ENCODE measurements at places on chromosomes 7 and 10. TPM values are rescaled to one million over a fixed set of nuclear protein-coding genes. Genes with fewer than 3 reads are reported as not detected.
A peak's percentile ranks its signal among the peaks of the same experiment; 100 is the strongest.

- no peak for DNase-seq
Measured at GRCh38 chr10:100751211-100751933, 6.0 kb downstream of the PAX2 start.

GRCh38 chr7:30476459-30477145 is 2.0 kb downstream of the NOD1 start:
- no peak for DNase-seq

- DNase-seq, result no peak
Measured at GRCh38 chr7:117562759-117563158, 82.9 kb downstream of the CFTR start.

Gene CAMK2B
- 0.23 TPM for total RNA-seq

- no peak for DNase-seq
Measured at GRCh38 chr7:157685430-157686284, 348.9 kb downstream of the DNAJB6 start.

GRCh38 chr10:123942114-123942861 is 50.7 kb upstream of the CPXM2 start:
- no peak for DNase-seq

- no peak for DNase-seq
Measured at GRCh38 chr10:93715345-93715744, 13.0 kb upstream of the FRA10AC1 start.

Gene FOXI2
- 0.23 TPM for total RNA-seq

Gene ADCY1
- 1.5 TPM for total RNA-seq

DNA sequence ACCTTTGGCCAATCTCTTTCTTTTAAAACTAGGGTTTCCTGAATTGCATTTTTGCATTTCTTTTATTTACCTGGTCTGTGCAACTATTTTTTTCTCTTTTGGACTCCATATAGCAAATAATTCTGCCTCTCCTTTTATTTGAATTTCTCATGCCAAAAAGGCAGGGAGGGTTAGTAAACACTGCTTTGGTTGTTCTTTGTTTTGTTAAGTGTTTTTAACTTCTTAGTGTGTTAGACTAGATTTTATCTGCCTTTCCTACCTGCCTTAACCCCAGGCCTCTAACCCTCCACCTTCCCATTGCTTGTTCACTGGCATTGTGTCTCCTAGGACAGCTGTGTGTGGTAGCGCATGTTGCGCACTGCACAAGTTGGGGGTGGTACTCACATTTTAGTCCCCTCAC is 18.1 kb downstream of the ZMIZ1 start:
- DNase-seq, result no peak

Gene HYAL4
- total RNA-seq, result not detected

DNA sequence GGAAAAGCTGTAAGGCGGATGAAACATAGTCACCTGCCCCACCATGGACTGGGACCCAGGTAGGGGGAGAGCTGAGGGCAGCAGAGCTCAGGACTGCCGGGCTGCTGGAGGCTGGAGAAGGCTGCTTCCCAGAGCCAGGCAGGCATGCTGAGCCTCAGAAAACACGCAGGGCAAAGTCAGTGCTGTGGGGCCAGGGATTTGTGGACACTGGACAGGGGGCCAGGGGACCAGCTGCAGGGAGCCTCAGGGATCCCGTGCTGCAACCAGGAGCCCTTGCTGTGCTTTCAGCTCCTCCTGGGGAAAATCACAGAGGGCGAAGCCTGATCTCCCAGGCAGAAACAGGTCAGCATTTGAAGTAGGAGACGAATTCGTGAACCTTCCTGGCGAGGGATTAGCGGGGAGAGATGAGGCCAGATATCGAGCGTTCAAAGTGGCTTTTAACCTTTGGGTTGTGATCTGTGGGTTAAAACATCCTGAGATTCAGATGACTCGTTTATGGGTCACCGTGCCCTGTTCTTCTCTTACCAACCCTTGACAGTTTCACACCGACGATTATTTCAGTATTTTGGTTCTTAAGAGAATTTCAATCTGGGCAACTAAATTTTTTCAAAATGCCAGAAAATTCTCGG is 85.6 kb upstream of the SHH start:
- DNase-seq, result no peak

- DNase-seq, result peak; percentile 33
Measured at GRCh38 chr10:23343591-23344240, 881 bp downstream of the C10orf67 start.

Gene OR2A5
- not detected for total RNA-seq

Gene MICALL2
- total RNA-seq, result 166 TPM

DNA sequence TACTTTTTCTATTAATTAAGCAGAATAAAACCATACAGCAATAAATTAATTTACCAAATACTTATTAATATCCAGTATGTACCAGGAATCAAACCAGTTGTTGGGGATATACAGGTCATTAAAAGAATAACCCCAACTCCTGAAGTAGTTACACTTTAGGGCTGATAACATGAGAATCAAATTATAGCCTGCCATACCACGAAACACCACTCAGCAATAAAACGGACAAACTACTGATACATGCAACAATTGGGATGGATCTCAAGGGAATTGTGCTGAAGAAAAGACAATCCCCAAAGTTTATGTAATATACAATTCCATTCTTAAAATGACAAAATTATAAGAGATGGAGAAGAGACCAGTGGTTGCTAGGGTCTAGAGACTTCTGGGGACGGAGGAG is 22.7 kb downstream of the MCMBP start:
- no peak for DNase-seq

Gene ICA1
- total RNA-seq, result 26.4 TPM

Gene GARIN1A
- 2.6 TPM for total RNA-seq

DNA sequence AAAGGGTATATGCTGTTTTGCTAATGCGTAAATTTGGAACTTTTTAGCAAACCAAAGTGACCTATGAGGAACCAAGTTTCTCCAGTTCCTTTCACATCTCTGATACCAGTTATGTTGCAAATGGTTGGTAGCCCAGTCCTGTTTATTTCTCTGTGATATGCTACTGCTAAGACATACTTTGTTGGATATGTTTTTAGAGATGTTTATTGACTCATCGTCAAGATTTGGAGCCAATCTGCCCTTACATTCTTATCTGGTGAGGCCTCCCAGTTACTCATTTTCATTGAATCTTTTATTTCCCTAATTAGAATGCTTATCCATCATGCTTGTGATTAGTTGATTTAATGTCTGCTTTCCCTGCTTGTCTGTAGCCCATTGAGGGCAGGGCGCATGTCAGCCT is 58.9 kb downstream of the LRGUK start:
- no peak for DNase-seq

Gene LEP
- not detected for total RNA-seq

- no peak for DNase-seq
Measured at GRCh38 chr7:93145354-93145753, 2.8 kb downstream of the SAMD9L start.

GRCh38 chr7:1659696-1660095 is 10.4 kb upstream of the ELFN1 start:
- DNase-seq, result no peak

DNA sequence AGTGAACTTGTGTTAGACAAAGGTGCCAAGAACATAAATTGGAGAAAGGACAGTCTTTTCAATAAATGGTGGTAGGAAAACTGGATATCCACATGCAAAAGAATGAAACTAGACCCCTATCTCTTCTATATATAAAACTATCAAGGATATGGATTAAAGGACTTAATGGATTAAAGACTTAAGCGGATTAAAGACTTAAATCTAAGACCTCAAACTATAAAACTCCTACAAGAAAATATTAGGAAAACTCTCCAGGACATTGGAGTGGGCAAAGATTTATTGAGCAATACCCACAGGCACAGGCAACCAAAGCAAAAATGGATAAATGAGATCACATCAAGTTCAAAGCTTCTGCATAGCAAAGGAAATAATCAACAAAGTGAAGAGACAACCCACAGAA is 242.9 kb upstream of the MEOX2 start:
- no peak for DNase-seq

DNA sequence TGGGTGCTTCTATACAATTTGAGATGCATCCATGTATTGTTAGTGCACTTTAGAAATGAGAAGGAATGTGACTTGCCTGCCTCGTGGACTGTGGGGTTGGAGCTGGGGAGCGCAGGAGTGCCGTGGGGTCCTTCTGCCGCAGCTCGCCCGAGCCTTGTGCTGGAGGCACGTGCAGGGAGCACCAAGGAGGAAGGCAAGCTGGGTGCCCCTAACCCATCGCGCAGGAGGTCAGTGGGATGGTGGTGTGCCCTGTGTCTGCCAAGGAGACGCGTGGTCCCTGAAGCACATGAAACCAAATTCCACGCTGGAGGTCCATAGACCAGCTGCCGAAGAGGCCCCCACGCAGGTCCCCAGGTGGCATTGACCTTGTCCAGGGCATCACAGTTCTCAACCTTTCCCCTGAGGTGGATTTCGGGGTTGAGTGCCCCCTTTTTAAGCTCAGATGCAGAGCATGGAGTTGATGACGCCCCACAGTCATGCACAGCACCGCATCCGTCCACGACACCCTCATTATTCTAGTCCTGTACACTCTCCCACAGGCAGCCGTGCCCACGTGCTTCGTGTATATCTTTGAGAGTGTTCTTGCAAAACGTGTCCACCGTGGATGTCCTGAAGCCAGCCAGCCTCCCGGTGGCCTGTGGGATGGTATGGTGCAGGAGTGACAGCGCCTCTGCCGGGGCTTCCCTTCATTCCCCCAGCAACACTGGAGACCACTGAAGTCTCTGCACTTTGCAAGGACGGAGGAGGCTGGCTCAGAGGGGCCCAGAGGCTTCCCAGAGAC is 35.5 kb downstream of the FKBP6 start:
- DNase-seq, result no peak

GRCh38 chr10:22097696-22098095 is 94.2 kb upstream of the DNAJC1 start:
- DNase-seq, result no peak

GRCh38 chr7:73342645-73343044 is 14.7 kb downstream of the FKBP6 start:
- DNase-seq, result peak; percentile 34

- no peak for DNase-seq
Measured at GRCh38 chr10:71471957-71472365, 75.2 kb downstream of the CDH23 start.

Gene CCL24
- total RNA-seq, result 0.92 TPM

- no peak for DNase-seq
Measured at GRCh38 chr7:121410829-121411596, 14.9 kb upstream of the FAM3C start.

DNA sequence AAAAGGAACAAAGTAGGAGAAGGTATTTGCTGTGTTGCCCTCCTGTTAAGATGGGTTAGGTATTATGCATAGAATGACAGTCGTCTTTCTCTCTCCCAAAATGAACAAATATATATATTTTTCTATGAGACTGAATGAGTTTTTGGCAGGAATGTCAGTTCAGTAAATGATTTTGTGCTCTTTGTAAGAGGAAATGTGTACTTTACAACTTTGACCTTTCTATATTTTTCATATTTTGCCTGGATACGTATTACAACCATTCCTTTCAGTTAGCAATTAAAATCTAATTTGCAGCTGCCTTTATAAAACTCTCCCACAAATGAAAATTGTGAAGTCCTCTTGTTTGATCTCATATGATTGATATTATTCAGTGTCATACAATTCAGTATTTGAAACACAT is 336.6 kb upstream of the MEOX2 start:
- DNase-seq, result no peak

Gene LIPM
- total RNA-seq, result not detected

Gene ADAM12
- 2.1 TPM for total RNA-seq

Gene HOXA6
- total RNA-seq, result 0.29 TPM

Gene IL15RA
- total RNA-seq, result 25.6 TPM

Gene ASIC3
- 4.4 TPM for total RNA-seq

DNA sequence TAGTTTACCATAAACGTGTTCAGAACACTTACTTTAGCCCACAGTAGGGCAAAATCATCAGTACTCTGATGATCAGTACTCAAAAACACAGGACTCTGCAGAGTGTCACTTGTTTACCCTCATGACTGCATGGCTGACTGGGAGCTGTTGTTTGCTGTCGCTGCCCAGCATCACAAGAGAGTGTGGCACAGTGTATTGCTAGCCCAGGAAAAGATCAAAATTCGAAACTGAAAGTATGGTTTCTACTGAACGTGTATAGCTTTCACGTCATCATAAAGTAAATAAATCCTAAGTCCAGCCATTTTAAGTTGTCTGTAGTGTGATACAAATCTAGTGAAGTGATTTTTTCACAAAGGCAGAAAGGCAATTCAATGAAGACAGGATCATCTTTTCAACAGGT is 184.6 kb downstream of the RAMP3 start:
- no peak for DNase-seq

- DNase-seq, result no peak
Measured at GRCh38 chr10:30885423-30885822, 146.2 kb downstream of the ZNF438 start.

DNA sequence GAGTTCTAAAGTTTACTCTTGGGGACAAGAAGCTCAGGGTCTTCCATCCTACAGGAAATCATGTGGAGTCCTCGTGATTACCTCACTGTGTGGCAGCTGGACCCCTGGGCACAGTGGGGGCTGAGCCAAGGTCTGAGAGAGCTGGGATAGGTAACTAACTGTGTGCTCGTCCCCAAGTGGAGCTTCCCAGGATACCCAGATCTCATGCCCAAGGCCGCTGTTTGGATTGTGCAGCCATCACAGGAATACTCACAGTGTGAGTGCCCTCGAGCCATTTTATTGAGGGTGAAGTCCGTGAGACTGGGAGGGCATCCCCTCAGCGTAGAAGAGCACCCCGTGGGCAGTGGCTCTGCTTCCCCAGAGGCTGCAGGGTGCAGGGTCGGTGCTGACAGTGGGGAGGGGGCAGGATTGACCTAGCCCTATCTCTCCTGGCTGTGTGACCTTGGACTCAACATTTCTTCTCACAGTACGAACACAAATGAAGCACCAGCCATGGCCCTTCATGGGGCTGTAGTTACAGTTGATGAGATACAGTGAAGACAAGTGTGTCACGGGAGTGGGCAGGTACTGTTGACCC is 69.6 kb upstream of the LEP start:
- DNase-seq, result no peak

- no peak for DNase-seq
Measured at GRCh38 chr7:78434281-78434680, 635.7 kb downstream of the PHTF2 start.

Gene STAG3
- total RNA-seq, result 3.6 TPM

DNA sequence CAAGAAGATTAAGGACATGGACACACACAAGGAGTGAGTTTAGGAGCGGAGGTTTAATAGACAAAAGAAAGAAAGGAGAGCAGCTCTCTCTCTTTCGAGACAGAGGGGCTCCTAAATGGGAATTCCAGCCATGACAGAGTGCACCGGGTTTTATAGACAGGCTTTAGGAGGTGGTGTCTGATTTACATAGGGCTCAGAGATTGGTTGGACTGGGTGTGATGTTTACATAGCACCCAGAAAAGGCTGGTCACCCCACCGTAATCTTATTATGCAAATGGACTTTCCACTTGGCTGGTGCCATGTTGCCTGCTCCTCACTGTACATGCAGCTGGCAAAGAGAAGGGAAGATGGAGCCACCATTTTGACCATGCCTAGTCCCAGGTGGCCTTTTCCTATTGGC is 28.4 kb upstream of the MRC1 start:
- no peak for DNase-seq

Gene CALML5
- not detected for total RNA-seq

All from mucosa of gallbladder (tissue), 1 donor.